ENCODE measurements at places on chromosomes 3 and 15. TPM values are rescaled to one million over a fixed set of nuclear protein-coding genes. Genes with fewer than 3 reads are reported as not detected.

The ALDH1A2 gene
- total RNA-seq = not detected

The GHSR gene
- total RNA-seq = not detected

The CYP11A1 gene
- total RNA-seq = not detected

DNA sequence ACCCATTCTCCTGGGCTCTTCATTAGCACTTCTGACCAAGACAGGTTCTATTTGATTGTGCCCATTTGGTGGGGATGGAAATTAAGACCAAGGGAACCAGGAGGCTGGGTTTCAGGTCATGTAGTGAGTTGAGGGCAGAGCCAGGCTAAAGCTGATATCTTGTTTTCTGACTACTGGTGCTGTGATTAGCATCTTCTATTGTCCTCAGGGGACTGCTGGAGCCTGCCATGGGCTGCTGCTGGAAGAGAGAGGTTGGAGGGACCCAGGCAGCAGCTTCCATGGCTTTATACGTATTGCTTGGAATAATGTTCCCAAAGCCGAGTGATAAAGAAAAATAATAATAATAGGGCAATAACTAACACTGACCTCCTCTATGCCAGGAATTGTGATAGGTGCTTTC is 211.4 kb upstream of the ROPN1 start:
- no peak for DNase-seq

DNA sequence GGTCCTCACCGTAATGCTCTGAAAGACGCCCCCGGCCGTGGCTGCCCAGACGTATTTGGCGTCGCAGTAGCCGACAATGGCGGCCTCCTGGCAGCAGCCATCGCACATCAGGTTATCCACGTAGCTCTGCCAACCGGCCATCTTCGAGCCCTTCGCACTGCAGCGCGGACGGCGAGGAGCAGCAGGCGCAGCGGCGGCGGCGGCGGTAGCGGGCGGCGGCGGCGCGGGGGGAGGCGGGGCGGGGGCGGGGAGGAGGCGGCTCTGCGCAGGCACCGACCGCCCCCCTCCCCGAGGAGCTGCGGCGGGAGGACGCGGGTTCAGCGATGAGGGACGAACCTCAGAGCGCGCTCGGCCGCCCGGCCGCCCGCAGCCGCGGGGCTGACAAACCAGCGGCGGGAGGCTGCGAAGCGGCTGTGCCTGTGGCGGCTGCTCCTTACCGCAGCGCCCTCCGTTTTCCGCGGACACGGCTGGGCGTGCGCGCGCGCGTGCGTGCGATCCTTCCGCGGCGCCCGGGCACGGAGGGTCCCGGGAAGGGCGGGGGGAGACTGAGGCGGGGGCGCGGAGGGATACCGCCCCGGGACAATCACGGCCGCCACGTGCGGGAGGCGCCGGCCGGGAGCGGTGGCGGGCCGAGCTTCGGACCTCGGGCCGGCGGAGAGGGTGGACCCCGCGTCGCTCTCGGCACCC is at the start of gene PFN2:
PFN2 (minus strand) TSS at position 180 of the 687 bp plus-strand sequence; CDS start at position 141, 39 bp downstream.
- peak; percentile 74 for DNase-seq

The DMXL2 gene
- 5.8 TPM for total RNA-seq

The P4HTM gene
- 33.0 TPM for total RNA-seq

All from CD8-positive, alpha-beta memory T cell (primary cell).